HCEC 1CT (cell line): ENCODE measurements at places on chromosomes 13 and 19.
A peak's percentile ranks its signal among the peaks of the same experiment; 100 is the strongest.

GRCh38 chr19:33227242-33227650 lies 1.6 kb upstream of the SLC7A10 start:
- no peak for DNase-seq

- DNase-seq: no peak
These were observed 1.8 kb upstream of the CD37 start for GRCh38 chr19:49333418-49333805.

DNA sequence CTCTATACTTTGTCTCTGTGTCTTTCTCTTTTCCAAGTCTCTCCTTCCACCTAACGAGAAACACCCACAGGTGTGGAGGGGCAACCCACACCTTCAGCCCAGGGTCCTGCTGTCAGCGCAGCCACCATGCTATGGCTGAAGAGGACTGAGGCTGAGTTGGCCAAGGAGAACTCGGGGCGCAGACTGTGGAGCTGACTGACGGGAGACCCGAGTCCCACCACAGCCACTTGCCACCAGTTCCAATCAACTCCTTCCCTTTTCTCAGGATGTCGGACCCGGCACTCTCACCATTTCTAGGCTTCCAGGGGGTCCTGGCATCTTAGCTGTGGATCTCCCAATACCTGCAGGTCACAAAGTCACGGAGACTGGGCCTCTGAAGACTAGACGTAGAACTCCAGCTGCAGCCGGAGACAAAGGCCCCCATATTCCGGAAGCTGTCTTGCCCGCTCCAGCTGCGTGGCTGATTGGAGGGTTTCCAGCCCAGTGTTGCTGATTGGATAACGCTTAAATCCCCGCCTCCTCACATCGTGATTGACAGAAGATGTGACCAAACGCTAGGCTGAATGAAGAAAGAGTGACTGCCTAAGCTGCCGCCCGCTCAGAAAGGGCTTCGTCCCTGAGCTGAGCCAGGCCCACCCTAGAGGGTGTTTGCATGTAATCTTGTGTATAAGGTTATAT lies 63.6 kb downstream of the ZNF429 start:
- peak; percentile 39 for DNase-seq

- peak; percentile 90 for DNase-seq
These were observed 1.2 kb downstream of the DAPK3 start for GRCh38 chr19:3969435-3970312.

DNA sequence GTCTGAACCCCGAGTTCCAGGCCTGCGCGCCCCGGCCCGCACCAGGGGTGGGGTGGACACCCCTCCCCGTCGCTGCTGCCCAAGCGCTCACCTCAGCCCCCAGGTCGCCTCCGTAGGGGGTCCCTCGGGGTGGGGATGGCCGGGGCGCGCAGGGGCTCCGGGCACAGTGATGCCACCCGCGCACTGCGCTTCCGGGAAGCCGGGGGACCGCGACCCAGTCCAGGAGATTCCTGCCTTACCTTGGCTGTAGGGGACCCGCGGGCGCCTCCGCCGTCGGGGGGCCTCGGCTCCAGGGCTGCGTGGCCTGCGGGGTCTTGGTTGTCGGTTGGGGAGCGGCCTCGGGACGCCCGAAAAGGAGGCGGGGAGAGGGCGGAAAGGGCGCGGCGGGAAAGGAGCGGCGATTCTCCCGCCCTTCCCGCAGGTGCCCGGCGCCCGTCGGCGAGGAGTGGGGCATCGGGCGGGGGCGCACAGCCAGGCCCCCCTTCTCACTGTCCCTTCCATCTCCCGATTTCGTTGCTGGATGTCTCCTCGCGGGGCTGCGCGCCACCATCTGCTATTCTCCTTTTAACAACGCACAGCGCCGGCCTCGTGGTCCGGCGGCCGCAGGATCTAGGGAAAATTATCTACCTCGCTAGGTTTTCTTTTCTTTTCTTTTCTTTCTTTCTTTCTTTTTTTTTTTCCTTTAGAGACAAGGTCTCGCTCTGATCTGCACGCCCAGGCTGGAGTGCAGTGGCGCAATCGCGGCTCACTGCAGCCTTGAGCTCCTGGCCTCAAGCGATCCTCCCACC lies at the start of gene KEAP1:
TSS of gene KEAP1 (minus strand) at position 355 of the 788 bp plus-strand sequence. CDS start 3,323 bp downstream, outside the sequence.
- no peak for DNase-seq

DNA sequence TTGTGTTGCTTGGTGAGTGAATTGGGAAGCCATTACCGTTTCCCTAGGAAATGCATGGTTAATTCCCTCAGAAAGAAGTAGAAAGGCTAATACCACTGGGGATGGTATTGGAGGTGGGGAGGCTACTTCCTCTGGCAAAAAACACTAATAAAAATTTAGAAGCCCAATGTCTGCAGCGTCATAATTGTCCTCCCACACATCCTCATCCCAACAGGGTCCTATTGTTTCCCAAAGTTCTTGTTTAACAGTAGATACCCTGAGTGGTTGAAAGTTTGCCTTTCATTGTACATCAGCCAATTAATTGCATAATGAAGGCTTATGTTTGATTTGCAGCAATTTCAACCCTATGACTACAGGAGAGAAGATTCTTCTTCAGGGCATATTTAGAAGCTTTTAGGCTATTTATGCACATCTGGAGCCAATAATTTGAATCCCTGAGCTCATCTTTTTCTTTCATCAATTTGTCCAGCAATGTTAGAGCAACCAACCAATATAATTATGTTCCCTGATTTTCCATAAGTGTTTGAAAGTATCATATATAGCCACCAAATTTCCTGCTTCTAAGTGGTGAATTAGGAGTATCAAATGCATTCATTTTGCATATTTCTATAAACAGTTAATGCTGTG lies 491.0 kb downstream of the SLITRK5 start:
- no peak for DNase-seq

- no peak for DNase-seq
These were observed 35.2 kb downstream of the MBNL2 start for GRCh38 chr13:97257228-97257755.

GRCh38 chr13:21730186-21730880 lies 59.5 kb downstream of the FGF9 start:
- no peak for DNase-seq

DNA sequence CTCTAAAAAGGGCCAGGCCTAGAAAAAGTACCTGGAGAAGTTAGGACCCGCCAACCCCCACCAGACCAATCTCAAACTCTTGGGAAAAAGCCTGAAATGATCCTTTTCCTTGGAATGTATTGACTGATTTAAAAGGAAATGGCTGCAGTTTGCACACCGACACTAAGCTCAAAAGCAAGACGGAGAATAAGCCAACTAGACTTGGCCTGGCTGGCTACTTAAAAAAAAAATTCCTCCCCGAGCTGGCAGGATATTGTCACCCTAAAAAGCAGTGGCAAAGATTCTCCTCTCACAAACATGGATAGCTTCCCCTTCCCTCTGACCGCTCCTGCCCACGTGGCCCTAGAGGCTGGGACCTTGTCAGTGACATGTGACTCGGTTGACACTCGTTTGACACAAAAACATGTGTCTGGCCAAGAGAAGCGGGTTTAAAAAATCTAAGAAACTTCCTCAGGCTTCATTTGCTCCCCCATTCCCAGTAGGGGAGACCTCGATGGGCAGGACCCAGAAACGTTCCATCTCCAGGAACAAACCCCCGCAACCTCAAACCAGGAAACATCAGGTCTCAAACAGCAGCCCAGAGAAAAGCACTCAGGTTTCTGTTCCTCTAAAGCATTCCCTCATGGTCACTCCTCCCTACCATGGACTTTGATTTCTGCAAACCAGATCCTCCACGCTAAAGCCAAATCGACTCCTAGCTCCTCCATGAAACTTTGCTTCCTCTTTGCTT lies 1.3 kb downstream of the RFX1 start:
- DNase-seq: no peak

DNA sequence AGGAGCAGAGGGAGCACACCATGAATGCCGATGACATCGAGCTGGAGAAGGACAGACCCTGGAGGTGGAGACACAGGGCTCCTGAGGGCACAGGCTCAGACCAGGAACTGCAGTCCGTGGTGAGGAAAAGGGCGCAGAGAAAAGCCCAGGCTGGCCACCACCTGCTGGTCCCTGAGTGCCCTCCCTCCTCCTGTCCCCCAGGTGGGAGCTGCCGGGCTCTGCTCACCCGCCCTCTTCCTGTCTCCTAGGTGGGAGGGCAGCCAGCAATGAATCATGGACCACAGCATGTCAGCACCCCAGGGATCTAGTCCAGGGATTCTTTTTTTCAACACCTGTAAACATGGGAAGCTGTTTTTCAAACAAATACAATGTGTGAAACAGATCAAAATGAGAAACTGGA lies 94.6 kb upstream of the ARHGEF7 start:
- no peak for DNase-seq

DNA sequence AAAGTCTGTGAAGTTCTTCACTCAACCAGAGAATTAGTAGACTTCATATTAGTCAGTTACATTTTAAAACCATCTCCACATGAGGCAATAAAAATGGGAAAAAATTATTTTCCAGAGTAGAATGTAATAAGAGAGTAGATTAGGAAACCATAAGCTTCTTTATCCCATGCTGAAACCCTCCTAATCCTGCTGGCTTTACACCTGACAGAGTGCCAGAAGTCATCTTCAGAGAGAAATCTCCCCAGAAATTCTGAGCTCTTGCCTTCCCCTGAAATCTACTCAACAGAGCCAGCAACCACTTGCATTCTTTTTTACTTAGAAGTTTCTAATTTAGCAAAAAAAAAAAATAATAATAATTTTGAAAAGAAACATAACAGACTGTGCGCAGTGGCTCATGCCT lies 279.9 kb downstream of the NHLRC3 start:
- DNase-seq: no peak

GRCh38 chr13:108588516-108588915 lies 40.9 kb upstream of the MYO16 start:
- no peak for DNase-seq

DNA sequence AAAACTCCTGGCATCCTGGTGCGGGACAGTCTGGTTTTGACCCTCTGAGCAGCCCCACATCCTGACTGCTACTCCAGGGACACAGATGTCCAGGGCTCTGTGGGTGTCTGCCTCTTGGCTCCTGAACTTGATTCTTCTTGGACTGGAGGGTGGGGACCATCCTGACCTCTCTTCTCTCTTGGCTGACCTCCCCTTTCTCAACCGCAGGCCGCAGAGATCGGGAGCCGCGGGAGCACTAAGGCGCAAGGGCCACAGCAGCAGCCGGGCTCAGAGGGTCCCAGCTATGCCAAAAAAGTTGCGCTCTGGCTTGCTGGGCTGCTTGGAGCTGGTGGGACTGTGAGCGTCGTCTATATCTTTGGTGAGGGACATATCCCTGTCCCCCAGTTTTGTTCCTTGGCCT lies 1.0 kb downstream of the TIMM50 start:
- DNase-seq: no peak

DNA sequence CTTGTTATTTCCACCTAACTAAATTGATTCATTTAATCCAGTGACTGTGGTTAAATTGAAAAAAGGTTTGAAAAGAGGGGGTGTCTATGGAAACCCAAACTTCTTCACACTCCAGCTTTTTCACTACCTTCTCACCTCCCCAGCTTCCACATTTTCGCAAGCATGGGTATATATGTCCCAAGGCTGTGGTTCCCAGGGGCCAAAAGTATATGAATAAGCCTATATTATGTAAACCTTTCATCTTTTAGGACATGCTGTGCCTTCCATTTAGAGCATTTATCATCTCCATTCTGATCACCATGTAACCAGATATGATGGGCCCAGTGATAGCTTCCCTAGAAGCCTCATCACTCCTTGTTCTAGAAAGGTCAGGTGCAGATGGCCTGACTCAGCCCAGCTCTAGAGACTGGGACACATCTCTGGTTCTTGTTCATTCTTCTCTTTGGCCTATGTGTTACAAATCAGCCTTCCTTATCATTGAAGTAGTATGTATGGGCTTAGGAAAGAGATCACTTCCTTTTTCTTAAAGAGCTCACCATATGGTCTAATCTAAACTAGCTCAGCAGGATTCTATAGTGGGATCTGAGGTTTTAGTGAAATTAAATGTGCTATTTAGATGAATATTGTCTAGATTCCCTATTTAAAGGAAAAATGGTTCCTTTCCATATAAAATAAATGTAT lies 19.5 kb upstream of the ARL11 start:
- DNase-seq: no peak

GRCh38 chr19:31252441-31252840 lies 96.8 kb downstream of the TSHZ3 start:
- no peak for DNase-seq
